ENCODE measurements at places on chromosomes 1 and 21. TPM values are rescaled to one million over a fixed set of nuclear protein-coding genes. Genes with fewer than 3 reads are reported as not detected.
A peak's percentile ranks its signal among the peaks of the same experiment; 100 is the strongest.

DNA sequence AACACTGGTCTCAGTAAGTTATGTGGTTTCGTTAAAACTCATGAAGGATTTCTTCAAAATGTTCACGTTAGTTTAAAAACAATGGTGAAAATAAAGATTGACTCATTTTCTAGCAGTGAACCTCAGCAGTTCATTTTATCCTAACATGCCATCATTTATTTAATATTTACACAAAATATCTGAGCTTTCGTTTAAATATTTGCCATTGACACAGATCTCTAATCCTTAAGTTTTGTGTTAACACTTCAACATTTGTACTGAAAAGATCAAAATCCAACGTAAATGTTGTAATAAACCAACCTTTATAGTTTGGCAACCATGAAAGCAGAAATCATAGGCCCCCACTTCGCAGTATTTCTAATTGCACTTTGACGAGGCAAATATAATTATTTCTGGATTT is 1129.5 kb downstream of the PLA2G4A start:
- H3K4me3 ChIP-seq: no peak overlapping the region
- no peaks in the 10 kb centered on the region for H3K4me1 ChIP-seq
- no peak for DNase-seq

GRCh38 chr1:10639775-10640578 is 156.5 kb downstream of the CASZ1 start:
- no peak overlapping the region for H3K27ac ChIP-seq
- DNase-seq: no peak
- no peaks in the 10 kb centered on the region for H3K4me1 ChIP-seq
- no peak overlapping the region for H3K4me3 ChIP-seq

DNA sequence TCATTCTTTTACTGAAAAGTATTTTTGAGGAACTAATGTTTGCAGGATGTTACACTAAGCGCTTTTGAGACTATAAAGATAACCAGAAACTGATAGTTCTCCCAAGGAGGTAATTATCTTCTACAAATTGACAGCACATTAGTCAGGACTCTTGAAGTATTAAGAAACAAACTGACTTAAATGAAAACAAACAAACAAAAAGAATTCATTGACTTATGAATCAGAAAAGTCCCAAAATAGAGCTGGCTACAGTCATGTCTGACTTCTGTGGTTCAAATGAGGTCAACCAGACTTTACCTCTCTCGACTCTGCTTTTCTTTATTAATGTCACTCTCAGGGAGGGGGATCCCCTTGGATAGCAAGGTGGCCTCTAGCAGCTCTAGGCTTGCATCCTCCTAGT is 296.8 kb downstream of the TPR start:
- H3K36me3 ChIP-seq: peaks cover 5% of the 10 kb centered on the region
- H3K27me3 ChIP-seq: no peaks in the 10 kb centered on the region
- peaks cover 4% of the 10 kb centered on the region for H3K4me1 ChIP-seq
- no peak overlapping the region for H3K27ac ChIP-seq
- DNase-seq: no peak

NMNAT2 gene
- 1.7 TPM for total RNA-seq

DNA sequence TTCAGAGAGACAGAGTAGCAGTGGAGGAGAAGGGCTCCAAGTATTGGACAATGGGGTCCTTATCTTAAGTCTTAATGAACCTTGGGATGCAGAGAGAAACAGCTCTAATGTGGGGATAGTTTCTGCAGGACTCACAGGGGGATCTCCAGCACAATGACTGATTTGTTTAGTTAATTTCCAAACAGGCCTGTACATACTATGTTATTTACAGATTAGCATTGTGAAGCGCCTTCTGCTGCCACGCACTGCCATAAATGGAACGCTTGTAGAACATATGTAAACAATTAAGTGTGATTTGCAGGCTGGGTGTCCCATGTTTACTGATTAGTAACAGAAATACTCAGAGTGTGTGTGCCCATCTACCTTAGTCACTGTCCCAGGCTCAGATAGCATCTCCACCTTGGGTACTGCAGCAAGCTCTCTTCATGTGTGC is 56.1 kb downstream of the NTPCR start:
- peaks cover 2% of the 10 kb centered on the region for H3K27me3 ChIP-seq
- no peak for DNase-seq
- H3K4me1 ChIP-seq: peaks cover 5% of the 10 kb centered on the region

- H3K4me1 ChIP-seq: peaks cover 5% of the 10 kb centered on the region
- peaks cover 24% of the 10 kb centered on the region for H3K36me3 ChIP-seq
- H3K27me3 ChIP-seq: peaks cover 1% of the 10 kb centered on the region
- no peak for DNase-seq
- H3K4me3 ChIP-seq: peak overlapping the region; percentile 29
These were observed 17.9 kb downstream of the SFT2D2 start for GRCh38 chr1:168243636-168244212.

KRTAP7-1 gene
- total RNA-seq: not detected

DNA sequence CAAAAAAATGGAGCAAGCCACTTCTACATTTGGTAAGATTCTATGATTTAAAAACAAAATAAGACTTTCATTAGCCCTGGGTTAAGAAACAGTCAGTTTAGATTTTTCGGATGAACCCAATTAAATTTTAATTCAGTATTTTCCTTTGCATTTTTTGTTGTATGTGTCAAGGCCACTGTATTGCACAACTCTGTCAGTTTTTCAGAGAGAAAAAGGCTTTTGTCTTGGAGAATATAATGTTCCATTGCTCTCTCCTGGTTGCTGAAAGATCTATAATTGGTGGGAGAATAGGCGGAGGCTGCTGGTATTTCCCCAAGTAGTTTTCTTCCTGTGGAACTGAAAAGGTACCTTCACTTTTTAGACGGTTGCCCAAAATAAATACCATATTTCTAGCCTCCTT is 84.6 kb downstream of the NEGR1 start:
- no peaks in the 10 kb centered on the region for H3K27me3 ChIP-seq
- H3K4me3 ChIP-seq: no peak overlapping the region
- no peak for DNase-seq
- H3K36me3 ChIP-seq: no peaks in the 10 kb centered on the region

DNA sequence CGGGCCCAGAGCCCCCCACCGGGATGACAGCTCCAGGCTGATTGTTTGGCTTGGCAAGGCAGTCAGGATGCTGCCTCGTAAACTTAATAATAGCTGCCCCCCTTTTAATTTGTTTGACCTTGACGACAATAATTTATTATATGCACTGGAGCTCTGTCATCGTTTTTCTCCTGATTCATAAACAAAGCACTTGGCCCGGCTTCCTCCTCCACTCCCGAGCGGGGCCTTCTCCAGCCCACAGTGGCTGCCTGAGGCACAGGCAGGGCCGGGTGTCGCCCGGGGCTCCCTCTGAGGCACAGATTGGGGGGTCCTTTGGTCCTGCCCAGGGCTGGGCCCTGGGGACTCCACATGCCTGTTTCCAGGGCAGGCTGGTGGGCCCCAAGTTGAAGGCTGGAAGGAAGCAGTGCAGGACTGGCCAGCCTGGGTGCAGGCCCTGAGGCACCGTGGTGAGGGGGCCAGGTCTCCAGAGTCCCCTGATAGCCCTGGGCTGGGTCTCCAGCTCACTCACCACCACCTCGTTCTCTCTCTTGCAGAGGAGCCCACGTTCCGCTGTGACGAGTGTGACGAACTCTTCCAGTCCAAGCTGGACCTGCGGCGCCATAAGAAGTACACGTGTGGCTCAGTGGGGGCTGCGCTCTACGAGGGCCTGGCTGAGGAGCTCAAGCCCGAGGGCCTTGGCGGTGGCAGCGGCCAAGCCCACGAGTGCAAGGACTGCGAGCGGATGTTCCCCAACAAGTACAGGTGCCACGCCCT is 52.0 kb upstream of the ARHGEF16 start:
- no peak overlapping the region for H3K27ac ChIP-seq
- peaks cover 4% of the 10 kb centered on the region for H3K27me3 ChIP-seq
- peaks cover 3% of the 10 kb centered on the region for H3K36me3 ChIP-seq
- no peak for DNase-seq

RGS8 gene
- total RNA-seq: not detected

- H3K27ac ChIP-seq: no peak overlapping the region
- no peak overlapping the region for H3K4me3 ChIP-seq
- DNase-seq: no peak
- H3K4me1 ChIP-seq: peaks cover 4% of the 10 kb centered on the region
- peaks cover 7% of the 10 kb centered on the region for H3K27me3 ChIP-seq
- H3K36me3 ChIP-seq: no peaks in the 10 kb centered on the region
These were observed 360.0 kb downstream of the HHAT start for GRCh38 chr1:210688512-210689234.

DNA sequence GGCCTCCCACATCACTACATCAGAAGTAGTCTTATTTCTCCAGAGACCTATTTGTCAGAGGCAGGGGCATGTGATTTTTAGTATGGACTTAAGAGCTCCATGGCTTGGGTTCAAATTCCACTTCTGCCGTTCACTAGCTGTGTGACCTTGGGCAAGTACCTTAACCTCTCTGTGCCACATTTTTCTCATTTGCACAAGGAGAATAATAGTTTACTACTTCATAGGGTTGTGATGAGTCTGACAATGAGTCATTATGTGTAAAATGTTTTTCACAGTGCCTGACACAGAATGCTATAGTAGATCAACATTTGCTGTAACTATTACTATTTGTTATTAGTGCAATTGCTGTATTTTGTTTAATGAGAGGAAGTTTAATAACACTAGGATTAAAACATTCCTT is 200.6 kb downstream of the PRDM2 start:
- no peak for DNase-seq
- H3K27ac ChIP-seq: no peak overlapping the region
- no peaks in the 10 kb centered on the region for H3K36me3 ChIP-seq
- H3K27me3 ChIP-seq: no peaks in the 10 kb centered on the region
- H3K4me3 ChIP-seq: no peak overlapping the region

GRCh38 chr21:30480145-30480544 is at the start of gene KRTAP19-1:
Gene KRTAP19-1 (minus strand): TSS chr21:30480367. CDS start chr21:30480317, 50 bp downstream.
- H3K36me3 ChIP-seq: no peaks in the 10 kb centered on the region
- H3K27ac ChIP-seq: no peak within 1 kb of the TSS
- H3K27me3 ChIP-seq: no peaks in the 10 kb centered on the region

NUDT4B gene
- total RNA-seq: not detected

CACNA1S gene
- 0.08 TPM for total RNA-seq

DNA sequence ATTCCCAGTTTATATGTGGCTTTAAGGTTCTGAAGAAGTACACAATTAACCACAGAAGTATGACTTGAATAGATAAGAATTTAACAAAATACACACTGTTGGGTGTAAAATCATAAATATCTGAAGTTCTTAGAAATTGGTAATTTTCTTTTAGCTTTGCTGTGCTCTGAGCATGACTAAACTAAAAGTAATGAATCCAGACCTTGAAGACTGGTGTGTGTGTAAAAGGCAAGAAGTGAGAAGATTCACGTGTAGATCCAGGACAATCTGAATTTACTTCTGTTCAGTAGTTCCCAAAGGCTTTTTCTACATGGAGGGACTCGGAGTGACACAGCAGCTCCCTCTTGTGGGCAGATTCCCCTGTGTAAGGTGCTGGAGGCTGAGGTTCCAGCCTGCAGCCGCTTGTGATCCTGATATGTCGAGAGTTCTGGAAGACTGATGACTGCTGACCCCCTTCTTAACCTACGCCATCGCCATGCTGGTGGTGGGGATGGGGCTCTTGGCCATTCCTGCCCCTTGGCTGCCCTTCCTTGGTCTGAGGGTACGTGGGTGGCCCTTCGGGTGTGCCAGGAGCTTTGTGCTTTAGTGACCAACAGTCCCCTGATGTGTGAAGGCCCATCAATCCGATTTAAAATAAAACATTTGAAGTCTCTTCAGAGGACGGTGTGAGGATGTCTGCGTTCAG is 62.7 kb downstream of the ADARB1 start:
- H3K4me3 ChIP-seq: no peak overlapping the region
- H3K4me1 ChIP-seq: peaks cover 13% of the 10 kb centered on the region
- H3K27ac ChIP-seq: no peak overlapping the region

MROH9 gene
- not detected for total RNA-seq

- no peak overlapping the region for H3K4me3 ChIP-seq
- H3K27ac ChIP-seq: no peak overlapping the region
- H3K4me1 ChIP-seq: no peaks in the 10 kb centered on the region
- DNase-seq: no peak
- H3K27me3 ChIP-seq: peaks cover 2% of the 10 kb centered on the region
- no peaks in the 10 kb centered on the region for H3K36me3 ChIP-seq
These were observed 74.3 kb upstream of the IFNAR2 start for GRCh38 chr21:33155422-33155821.

- peaks cover 2% of the 10 kb centered on the region for H3K4me1 ChIP-seq
- H3K27ac ChIP-seq: no peak overlapping the region
- no peaks in the 10 kb centered on the region for H3K36me3 ChIP-seq
- no peaks in the 10 kb centered on the region for H3K27me3 ChIP-seq
- no peak for DNase-seq
- H3K4me3 ChIP-seq: no peak overlapping the region
These were observed 980.9 kb downstream of the BRINP3 start for GRCh38 chr1:189496768-189497167.

DNA sequence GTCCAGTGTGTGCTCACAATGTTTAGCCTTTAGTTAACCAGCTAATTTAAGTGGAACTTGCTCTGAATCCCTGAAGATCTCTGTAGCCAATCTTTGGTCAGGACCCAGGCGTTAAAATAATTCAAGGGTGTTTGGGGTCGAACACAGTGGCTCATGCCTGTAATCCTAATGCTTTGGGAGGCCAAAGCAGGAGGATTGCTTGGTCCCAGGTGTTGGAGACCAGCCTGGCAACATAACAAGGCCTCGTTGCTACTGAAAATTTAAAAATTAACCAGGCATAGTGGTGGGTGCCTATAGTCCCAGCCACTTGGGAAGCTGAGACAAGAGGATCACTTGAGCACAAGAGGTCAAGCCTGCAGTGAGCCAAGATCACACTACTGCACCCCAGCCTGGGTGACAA is 94.3 kb downstream of the ITSN1 start:
- H3K27me3 ChIP-seq: peaks cover 2% of the 10 kb centered on the region
- DNase-seq: no peak
- no peak overlapping the region for H3K27ac ChIP-seq
- H3K36me3 ChIP-seq: peaks cover 4% of the 10 kb centered on the region
- H3K4me1 ChIP-seq: peaks cover 13% of the 10 kb centered on the region

- H3K27me3 ChIP-seq: no peaks in the 10 kb centered on the region
- H3K4me1 ChIP-seq: no peaks in the 10 kb centered on the region
- no peaks in the 10 kb centered on the region for H3K36me3 ChIP-seq
- no peak overlapping the region for H3K27ac ChIP-seq
- DNase-seq: peak; percentile 8
- no peak overlapping the region for H3K4me3 ChIP-seq
These were observed 9.2 kb downstream of the FCRL3 start for GRCh38 chr1:157691285-157691920.

GJA4 gene
- 347 TPM for total RNA-seq

DNA sequence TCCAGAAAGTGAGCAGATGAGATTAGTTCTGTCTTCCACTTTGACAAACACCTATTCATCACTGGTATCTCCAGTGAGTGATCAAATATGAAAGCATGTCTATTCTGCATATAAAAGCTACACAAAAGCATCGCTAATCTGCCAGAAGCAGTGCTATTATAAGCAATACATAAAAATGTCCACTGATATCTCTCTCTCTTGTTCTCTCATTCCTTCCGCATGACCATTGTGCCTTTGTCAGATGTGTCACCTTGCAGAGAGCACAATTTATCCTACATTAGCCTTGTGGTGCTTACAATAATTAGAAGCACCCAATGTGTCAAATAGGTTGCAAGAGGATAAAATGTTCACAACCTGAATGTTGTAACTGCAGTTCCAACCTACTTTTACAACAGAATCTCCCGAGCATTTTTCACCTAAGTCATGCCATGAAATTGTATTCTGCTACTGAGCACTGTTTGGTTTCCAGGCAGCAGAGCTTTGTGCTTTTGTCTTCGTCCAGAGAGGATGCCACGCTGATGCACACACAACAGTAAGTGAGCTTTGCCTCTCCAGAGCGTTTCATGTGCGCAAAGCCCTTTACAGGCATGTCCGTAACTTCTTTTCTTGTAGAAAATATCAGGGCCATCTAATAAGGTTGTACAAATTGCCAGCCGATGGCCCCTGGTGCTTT is 198.7 kb upstream of the PLD5 start:
- H3K4me1 ChIP-seq: no peaks in the 10 kb centered on the region
- no peak for DNase-seq
- H3K27ac ChIP-seq: no peak overlapping the region
